ENCODE measurements at places on chromosomes 12 and 14.

GRCh38 chr12:88764781-88765480 lies 184.7 kb upstream of the KITLG start:
- no peak for DNase-seq

DNA sequence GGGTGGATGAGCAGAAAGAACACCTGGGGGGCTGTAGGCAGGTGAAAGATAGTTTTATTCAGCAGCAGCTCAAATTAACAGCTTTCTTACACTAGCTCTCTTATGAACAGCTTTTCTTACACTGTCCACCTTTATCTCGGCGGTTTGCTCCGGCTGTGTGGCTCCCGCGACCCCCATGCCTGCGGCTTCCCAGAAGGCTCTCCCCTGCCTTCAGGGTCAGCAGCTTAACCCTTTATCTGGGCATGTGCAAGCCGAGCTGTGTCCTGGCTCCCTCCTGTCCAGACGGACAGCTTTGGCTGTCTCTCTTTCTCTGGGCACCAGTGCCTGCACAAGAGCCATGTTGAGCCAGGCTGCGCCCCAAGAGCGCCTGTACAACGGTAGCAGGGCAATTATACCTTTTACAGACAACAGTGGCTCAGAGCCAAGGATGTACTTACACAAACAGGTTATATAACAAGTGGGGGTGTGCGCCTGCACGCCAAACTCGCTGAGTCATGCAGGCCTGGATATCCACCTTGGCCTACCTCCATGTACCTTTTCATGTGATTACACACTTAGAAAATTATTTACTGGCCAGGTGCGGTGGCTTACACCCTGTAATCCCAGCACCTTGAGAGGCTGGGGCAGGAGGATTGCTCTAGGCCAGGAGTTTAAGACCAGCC lies 28.5 kb upstream of the KLHL42 start:
- DNase-seq, result no peak

GRCh38 chr12:63978519-63978918 lies 134.0 kb downstream of the SRGAP1 start:
- DNase-seq, result no peak

DNA sequence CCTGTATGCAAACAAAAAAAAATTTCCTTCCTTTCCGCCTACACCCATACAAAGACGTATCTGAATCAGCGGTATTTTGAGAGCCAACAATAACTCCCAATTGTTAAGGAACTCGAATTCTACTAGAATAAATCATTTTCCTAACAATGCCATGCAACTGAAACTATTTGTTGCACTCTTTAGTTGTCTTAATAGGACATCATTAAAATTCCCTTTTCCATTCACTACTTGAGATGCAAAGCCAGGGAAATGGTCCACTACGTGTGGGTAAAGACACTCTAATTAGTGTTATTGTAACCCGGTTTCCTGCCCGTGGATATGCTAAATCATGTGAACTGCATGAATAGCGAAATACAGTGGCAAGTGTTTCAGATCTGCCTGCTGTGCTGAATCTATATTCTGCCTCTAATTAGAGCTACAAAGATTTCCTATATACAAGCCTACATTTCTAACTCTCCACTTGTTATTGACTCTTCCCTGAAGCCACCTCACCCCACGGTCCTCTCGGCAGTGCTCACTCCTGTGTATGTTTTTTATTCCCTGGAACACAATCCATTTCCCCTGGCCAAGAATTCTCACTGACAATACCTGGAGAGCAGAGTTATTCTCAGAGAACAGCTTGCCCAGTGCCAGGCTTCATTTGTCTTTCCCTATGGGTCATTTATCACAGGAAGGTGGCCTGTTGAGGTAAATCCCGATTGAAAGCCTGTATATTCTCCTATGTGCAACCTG lies 168.3 kb downstream of the PAWR start:
- no peak for DNase-seq

- no peak for DNase-seq
Observed at GRCh38 chr12:47808050-47808449, 11.7 kb downstream of the HDAC7 start.

DNA sequence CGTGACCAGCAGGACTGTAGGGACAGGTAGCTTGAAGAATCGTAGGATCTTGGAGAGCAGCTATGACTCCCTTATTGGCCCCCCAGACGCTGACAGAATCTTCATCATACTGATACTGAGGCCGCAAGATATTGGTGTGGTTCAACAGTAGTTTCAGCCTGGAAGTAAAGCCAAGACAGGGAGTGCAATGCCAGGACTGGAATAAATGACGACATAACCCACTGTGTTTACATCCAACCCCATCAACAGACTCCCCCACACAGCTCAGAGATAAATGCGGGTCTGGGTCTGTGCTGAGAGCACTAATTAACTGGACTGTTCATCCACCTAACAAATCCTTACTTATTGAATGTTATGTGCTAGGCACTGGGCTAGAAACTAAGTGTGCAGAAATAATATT lies 16.6 kb downstream of the NOXRED1 start:
- no peak for DNase-seq

GRCh38 chr12:53952871-53953734 lies 1.6 kb upstream of the HOXC12 start:
- no peak for DNase-seq

- DNase-seq, result no peak
Observed at GRCh38 chr14:21017528-21018245, 7.2 kb downstream of the NDRG2 start.

- DNase-seq, result peak; percentile 90
Observed at GRCh38 chr14:98689951-98690350, 582.0 kb downstream of the BCL11B start.

DNA sequence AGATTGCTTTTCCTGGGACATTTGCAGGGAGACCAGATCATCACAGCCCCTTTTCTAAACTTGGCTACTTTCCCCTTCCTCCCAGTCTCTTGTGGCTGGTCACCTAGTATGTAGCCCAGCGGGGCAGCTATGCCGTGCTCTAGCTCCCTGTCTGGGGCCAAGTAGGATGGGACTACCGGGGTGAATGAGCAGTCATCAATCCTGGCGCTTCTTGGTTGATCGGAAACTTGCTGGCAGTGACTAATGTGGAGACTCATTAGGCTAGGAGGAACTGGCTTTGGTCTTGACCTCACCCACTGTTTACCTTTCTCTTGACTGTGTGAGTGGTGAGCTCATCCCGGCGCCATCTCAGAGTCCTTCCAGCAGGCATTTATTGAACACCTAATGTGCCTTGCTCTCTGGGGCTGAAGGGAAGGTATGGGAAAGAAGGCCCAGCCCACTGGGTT lies 15.9 kb downstream of the PLEKHG3 start:
- no peak for DNase-seq

DNA sequence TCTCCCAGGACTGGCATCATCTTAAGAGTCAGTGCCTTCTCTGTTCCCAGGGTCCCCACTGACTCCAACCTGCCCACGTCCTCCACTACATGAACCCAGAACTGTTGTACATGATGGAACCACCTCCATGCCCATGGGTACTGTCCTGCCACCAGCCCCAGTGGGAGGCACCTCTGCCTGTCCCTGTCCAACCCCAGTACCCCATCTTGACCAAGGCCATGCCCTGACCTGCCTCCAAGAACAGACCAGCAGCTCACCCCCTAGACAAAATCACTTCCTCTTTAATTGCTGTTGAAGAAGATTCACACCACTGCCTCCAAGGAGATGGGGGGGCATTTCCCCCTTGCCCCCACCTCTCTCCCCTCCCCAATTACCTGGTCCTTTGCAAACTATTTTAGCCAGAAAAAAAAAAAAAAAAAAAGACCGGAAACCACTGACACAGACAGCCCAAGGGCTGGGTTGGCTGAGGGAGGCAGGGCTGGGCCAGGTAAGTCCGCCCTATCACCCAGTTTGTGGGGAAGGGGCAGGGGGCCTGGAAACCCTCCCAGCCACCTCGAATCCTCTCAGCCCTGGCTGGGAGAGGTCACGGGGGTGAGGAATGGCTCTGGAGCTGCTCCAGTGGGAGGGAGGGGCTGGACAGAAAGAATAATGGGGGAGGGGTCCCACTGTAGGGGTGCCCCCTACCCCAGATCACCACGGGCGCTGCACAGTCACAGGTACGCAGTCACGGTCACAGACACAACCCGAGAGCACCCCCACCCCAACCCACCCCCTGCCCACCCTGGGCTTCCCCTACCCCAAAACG lies 13.4 kb downstream of the AGAP2 start:
- DNase-seq, result no peak

- DNase-seq, result peak; percentile 49
Observed at GRCh38 chr12:71840231-71840847, 780 bp downstream of the TBC1D15 start.

GRCh38 chr12:27542628-27543027 lies 18.6 kb downstream of the PPFIBP1 start:
- DNase-seq, result no peak

GRCh38 chr12:27841392-27841882 lies 61.4 kb upstream of the MANSC4 start:
- DNase-seq, result no peak

DNA sequence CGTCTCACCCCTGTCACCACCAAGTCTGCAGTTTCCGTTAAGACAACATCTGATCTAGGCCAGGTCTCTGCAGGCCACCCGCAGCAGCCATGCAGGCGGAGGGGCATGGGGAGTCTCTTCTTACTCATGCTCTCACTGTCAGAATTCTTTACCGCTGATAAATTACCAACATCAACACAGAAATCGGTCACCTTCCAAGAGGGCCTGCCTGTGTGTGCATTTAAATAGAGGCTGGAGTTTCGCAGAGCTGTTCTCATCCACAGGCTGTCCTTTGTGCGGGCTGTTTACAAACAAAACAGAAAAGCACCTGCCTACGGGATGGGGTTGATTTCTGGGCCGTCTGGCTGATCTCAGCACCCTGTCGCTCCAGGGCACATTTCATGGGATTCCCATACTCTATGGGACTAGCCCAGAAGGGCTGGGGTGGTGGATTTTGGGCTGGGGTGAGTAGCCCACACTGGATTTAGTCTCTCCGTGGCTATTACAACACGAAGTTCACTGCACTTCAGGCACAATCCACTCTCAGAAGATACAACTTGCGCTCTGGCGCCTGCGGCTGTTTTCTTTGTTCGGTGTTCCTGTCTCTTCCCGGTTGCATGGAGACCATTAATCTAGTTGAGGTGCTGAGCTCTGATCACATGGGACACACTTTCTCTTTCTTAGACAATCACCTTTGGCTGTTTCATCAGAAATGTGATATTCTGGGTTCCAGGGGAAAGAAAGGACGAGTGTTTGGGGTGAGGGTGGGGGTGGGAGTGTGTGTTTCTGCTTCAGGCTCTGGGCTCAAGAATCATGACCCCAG lies 331.1 kb downstream of the GLT1D1 start:
- DNase-seq, result no peak

- DNase-seq, result no peak
Observed at GRCh38 chr12:52971679-52972329, 22.9 kb downstream of the KRT18 start.

DNA sequence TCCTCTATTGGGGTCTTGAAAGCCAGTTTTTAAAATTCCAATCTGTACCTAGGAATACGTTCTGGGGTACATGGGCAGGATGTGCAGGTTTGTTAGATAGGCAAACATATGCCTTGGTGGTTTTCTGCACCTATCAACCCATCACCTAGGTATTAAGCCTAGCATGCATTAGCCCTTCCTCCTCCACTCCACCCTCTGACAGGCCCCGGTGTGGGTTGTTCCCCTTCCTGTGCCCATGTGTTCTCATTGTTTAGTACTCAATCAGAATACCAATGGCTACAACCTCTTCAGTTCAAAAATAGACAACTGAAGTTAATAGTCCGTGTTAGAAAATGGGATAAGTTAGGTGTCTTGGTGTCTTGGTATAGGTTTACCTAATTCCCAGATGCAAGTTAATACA lies 3.4 kb downstream of the NTS start:
- no peak for DNase-seq

- DNase-seq, result no peak
Observed at GRCh38 chr14:99718811-99719192, 34.7 kb downstream of the CYP46A1 start.

DNA sequence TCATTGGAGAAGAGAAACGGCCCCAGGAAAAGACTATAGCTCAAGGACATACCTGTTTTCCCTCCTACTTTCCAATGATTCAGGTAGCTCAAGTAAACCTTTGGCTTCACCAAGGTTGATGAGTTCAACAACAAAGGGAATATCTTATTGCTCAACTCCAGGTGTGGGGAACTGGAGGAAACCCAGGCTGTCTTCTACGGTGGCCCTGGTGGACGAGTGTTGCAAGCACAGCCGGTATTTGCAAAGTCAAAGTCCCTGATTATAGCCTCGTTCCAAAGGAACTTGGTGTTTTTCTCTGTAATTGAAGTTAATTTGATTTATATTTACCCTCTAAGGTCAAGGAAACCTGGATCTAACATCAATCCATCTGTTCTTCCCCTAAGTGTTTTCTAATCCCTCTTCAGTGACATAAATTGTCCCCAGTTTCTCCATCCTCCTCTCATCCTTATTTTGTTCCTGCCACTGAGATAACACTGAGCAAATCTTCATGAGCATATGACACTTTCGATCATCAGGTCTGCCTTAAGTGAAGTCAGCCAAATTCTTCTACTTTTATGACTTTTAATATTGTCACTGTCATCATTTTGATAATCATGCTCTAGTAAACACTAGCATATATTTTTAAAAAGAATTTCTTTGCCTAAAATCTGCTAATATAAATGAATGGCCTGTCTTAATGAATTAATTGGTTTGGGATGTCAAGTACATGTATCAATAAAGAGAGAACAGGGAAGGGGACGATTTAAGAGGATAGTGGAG lies 174.6 kb upstream of the TBX3 start:
- no peak for DNase-seq

DNA sequence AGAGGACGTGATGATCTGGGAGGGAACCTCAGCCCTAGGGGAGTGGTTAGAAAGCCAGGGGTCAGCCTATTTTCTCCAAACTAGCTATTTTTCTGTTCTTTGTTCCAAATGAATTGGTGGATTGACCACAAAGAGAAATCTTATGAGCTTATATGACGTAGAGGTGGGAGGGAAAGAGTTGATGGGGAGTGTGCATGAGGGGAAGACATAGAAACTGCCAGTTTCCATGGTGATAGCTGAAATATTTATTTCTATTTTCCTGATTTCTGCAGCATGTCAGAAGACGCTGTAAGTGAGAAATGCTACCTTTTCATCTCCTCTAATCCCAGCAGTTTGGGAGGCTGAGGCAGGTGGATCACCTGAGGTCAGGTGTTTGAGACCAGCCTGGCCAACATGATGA lies 51.4 kb upstream of the CISTR start:
- no peak for DNase-seq

DNA sequence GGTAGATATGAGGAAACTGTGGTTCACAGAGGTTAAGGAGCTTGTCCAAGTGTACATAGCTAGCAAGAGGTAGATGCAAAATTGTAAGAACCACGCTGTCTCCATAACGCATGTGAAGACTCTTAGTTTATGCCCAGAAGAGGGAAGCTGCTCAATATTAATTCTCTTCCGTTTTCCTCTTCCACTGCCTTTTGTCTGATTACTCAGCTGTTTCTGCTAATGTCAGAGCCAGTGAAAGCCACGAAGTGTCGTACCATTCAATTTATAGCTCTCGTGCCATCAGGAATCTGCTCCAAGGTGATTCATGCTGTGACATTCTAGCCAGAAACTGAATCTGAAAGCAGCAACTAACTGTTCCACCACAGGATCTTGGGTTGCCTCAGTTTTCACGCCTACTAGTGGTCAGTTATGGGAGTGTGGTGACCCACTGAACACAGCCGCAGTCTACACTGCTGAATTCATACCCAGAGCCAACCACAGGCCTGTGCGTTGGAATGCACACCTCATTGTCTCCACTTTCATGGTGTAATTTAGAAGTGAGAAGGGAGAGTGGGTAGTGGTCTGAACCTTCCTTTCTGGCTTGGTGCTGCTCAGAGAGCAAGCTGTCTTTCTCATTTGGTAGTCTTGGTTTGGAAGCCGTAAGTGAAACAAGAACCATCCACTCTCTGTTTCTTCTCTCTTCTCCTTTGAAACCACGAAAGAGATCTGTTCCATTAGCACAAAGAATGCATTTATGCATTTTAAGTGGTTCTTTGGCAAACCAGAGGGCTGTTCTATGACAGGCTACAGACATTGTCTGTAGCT lies 74.2 kb upstream of the NAP1L1 start:
- no peak for DNase-seq
